ENCODE measurements at places on chromosomes 1 and 21. TPM values are rescaled to one million over a fixed set of nuclear protein-coding genes. Genes with fewer than 3 reads are reported as not detected.

Gene RGS16
- total RNA-seq, result 2.3 TPM

GRCh38 chr1:181216591-181216994 is 128.1 kb downstream of the IER5 start:
- no peak for DNase-seq

- peak; percentile 94 for DNase-seq
Measured at GRCh38 chr1:8047686-8048445, 21.8 kb upstream of the ERRFI1 start.

GRCh38 chr1:109485001-109485400 is 1.3 kb downstream of the ATXN7L2 start:
- no peak for DNase-seq

DNA sequence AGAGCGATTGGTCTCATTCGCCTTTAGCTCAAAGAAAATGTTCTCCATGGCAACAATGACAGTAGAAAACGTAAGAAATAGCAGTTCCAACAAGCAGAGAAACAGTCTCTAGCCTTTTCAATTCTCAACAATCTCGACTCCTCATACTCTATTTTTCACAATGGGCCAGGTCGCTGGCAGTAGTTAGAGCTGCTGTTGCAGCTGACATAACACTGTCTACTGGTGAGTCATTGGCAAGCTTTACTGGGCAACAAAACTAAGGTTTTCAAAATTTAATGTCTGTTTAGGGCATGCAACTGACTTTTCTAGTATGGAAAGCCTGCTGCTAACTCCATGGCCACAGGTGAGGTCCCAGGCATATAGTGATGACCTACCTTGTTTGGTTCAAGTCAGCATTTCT is 221.1 kb upstream of the KAZN start:
- DNase-seq, result peak; percentile 49

Gene PRDM15
- total RNA-seq, result 1.8 TPM

DNA sequence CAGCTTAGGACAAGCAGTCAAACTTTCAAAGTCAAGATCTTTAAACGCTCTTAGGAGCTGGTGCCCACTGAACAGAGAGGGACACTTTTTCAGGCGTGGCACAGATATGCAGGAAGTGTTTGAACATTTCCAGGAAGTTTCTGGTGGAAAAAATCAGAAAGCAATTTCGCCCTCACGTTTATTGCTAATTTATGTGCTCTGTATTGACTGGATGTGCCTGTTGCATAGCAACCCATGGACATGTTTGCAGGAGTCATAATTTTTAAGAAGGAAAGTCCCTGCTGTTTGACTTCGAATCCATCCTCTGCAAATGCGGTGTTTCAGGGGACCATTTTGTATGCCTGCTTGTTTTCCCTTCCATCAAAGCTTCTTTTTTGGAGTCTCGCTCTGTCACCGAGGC is 239.9 kb upstream of the IRF2BP2 start:
- DNase-seq, result no peak

GRCh38 chr21:26679284-26679683 is 106.2 kb upstream of the CYYR1 start:
- no peak for DNase-seq

- no peak for DNase-seq
Measured at GRCh38 chr1:6927626-6928025, 142.4 kb downstream of the CAMTA1 start.

Gene FCGR1A
- total RNA-seq, result not detected

GRCh38 chr1:54384918-54385726 is 21.1 kb downstream of the SSBP3 start:
- DNase-seq, result peak; percentile 45

- DNase-seq, result no peak
Measured at GRCh38 chr1:84691122-84691783, 992 bp upstream of the SSX2IP start.

Gene SHE
- 0.49 TPM for total RNA-seq

DNA sequence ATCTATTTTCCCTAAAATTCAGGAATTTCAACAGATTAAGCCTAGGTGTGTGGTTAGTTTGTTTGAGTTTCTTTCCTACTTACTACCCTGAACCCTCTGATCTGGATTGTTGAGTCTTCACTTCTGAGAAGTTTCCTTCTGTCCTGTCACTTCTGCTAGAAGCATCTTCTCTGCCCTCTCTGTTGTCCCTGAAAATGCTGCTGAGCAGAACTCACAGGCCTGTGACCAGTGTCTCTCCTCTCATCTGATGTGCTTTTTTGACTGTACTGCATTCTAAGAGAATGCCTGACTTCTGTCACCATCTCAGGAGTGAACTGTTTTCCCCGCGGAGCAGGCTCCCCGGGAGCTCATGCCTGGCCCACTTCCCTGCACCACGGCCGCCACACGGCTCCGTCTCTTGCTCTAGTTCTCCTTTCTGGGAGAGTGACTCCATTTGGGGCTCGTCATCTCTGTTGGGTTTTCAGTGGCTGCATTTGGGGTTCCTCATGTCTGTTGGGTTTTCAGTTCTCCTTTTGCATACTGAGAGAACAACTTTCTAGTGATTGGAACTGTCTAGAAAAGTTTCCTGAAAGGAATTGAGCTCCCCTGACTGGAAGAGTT is 77.9 kb downstream of the POFUT2 start:
- DNase-seq, result no peak

- no peak for DNase-seq
Measured at GRCh38 chr1:204246876-204247275, 33.1 kb upstream of the GOLT1A start.

DNA sequence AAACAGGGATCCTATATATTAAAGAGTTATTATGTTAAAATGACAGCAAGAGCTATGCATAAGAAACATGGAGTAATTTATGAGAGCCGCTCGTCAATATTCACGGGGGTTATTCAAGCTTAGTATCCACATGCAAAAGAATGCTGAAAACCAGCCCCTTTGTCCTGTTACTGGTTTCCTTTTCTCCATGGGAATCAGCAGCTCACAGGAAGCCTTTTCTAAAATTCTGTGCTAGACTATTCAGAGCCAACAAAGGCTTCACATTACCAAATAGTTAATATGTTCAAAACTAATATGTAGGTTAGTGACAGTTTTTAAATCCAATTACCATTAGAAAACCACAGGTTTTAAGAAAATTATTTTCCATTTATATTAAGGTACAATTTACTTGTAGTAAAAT is 225.6 kb upstream of the MAP1LC3C start:
- no peak for DNase-seq

GRCh38 chr1:40622936-40623629 is 42.4 kb downstream of the RIMS3 start:
- DNase-seq, result no peak

Gene IL22RA1
- 0.09 TPM for total RNA-seq

GRCh38 chr1:71427066-71427465 is 346.2 kb upstream of the ZRANB2 start:
- no peak for DNase-seq

GRCh38 chr1:154772606-154773506 is 97.2 kb downstream of the KCNN3 start:
- DNase-seq, result no peak

DNA sequence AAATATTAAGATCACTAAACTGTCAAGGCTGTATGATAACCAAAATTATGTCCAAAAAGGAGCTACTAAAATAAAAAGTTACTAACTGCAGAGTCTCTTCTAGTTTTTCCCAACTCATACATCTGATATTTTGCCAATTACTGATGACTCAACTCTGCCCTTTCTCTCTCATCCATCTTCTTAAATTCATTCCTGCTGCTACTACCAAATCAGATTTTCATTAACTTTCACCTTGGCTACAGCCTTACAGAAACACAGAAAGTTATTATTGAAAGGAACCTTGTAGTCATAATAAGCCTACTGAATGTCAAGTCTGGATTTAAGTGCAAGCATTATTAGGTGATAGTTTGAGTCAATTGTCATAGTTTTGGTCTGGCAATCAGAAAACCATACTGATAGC is 273.1 kb downstream of the DPYD start:
- peak; percentile 84 for DNase-seq

DNA sequence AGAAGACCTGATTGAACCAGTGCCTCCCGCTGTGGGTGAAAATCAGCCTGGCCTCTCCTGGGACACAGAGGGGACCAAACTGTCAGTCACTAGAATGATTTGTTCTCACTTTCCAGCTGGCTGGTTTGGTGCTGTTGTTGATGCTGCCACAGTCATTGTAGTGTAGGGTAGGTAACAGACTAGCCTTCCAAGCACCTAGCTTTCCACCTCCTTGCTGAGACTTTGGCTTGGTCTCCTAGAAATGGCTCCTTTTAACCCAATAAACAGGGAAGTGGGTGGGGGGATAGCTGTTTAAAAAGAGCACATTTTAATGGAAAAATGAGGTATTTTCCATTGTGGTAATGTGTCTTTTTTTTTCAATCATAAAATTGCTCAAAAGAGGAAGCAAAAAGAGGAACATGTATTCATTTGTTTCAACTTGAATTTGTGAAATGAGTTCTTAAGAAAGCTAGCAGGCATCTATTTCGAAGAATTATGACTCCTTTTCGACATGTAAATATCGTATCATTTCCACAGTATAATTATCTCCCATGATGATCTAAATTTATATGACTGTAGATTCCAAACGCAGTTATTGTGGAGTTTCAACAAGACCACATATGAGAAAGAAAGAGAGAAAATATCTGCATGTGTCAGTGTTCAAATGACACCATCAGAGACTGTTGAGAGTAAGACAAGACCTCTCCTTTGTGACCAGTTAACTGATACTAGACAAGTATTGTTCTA is 190.1 kb downstream of the HLX start:
- no peak for DNase-seq

Gene SPRR3
- not detected for total RNA-seq

DNA sequence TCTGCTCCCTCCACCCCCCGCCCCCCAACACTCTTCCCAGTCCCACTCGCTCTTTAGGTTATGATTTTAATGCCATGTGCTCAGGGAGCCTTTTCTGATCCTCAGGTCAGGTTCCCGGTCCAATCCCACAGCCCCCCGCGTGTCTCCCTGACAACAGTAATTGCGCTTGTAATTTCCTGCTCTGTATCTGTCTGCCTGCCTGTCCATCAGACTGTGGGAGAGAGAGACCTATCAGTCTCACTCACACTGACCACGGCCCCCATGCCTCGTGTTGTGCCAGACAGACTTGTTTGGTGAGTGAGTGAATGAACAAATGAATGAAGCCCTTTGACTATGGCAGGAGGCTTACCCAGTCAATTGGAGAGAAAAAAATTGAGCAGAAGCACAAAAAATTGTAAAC is 50.8 kb upstream of the ECE1 start:
- no peak for DNase-seq

Gene C8A
- total RNA-seq, result not detected

GRCh38 chr1:87642581-87643221 is 314.0 kb downstream of the LMO4 start:
- no peak for DNase-seq

DNA sequence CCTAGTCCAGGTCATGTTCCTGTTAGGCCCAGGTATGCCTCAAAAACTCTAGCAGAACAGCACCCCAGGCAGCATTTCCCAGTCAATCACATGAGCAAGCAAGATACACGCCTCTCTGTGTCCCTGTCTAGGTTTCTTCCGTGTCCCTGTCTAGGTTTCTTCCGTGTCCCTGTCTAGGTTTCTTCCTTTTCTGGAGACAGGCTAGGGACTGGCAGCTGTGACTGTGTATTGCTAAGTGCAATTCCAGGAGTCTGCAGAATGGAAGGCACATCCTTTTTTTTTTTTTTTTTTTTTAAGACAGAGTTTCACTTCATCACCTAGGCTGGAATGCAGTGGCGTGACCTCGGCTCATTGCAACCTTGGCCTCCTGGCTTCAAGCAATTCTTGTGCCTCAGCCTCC is 77.6 kb downstream of the SETD4 start:
- no peak for DNase-seq

- DNase-seq, result no peak
Measured at GRCh38 chr1:3816331-3817137, 20.2 kb upstream of the LRRC47 start.

- peak; percentile 71 for DNase-seq
Measured at GRCh38 chr1:78408810-78409209, 82.0 kb upstream of the PTGFR start.

DNA sequence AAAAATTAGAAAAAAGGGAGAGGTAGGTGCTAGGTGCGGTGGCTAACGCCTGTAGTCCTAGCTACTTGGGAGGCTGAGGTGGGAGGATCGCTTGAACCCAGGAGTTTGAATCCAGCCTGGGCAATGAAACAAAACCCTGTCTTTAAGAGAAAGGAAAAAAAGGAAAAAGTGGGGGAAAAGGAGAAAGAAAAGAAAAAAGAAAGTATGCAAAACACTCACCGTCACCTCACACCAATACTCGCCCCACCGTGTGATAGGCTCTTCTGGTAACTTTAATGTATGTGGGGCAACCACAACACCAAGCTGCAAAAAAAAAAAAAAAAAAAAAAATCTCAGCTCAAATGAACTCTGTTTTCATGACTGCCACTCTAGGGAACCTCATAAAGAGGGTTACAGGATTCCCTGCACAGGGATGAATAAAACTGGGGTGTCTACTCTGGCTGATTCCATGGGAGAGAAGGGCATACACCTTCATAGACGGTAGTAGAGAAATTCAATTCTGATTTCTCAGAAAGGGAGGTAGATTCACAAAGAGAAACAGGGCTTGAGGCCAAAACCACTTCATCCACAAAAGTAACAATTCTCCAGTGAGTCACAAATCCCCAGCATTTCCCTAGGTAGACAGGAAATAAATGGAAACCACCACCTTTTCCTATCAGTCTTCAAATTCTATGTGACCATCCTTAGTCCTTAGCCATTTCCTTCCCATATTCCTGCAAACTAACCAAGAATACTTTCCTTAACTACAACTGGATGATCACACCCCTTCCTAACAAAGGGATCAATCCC is 2.5 kb downstream of the MRPL9 start:
- no peak for DNase-seq

Gene UTS2
- not detected for total RNA-seq

Gene OPRD1
- not detected for total RNA-seq

Gene MRPL39
- 7.6 TPM for total RNA-seq

Gene HSD3B1
- not detected for total RNA-seq

GRCh38 chr1:58814251-58815068 is 30.6 kb upstream of the JUN start:
- DNase-seq, result no peak

DNA sequence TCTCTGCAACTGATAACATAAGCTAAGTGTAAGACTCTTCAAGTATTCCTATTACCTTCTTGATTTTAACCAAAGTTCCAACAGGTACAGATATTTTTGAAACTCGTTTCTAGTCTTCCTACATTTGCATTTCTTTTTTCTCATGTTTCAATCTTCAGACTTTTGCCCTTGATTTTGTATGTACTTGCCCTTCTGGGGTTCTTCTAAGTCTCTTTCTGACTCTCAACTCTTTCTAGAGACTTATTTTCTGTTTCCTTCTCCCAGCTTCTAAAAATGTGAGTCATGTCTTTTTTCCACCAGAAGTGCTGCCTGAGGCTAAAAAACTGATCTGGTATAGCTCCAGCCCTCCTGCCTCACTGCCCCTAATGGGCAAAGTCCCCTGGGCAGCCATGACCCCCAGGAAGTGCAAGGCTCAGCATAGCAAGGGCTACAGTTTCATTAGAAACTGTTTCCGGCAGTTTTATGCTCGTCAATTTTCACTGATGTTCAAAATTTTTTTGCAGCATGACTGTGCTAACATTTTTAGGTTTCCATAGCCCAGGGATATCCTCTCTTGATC is 265.9 kb downstream of the SEC16B start:
- DNase-seq, result no peak

- DNase-seq, result no peak
Measured at GRCh38 chr1:8506995-8507615, 189.2 kb downstream of the SLC45A1 start.

Gene F5
- total RNA-seq, result 0.16 TPM

- DNase-seq, result no peak
Measured at GRCh38 chr21:46168659-46169386, 13.4 kb upstream of the FTCD start.

Gene BTBD8
- 14.0 TPM for total RNA-seq

GRCh38 chr1:21520899-21521716 is 11.9 kb downstream of the ALPL start:
- DNase-seq, result peak; percentile 44

- DNase-seq, result no peak
Measured at GRCh38 chr1:162868972-162869371, 8.0 kb upstream of the CCDC190 start.
